ENCODE measurements at places on chromosomes 4 and X. TPM values are rescaled to one million over a fixed set of nuclear protein-coding genes. Genes with fewer than 3 reads are reported as not detected.

The LNX1 gene
- polyA plus RNA-seq = 2.7 TPM

DNA sequence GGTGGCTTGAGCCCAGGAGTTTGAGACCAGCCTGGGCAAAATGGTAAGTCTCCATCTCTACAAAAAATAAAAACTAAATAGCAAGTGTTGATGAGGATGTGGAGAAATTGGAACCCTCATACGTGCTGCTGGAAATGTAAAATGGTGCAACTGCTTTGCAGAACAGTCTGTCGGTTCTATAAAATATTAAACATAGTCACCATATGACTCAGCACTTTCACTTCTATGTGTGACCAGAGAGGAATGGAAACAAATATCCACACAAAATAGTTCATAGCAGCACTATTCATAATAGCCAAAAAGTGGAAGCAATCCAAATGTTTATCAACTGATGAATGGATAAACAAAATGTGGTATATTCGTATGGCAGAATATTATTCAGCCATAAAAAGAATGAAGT, 60.8 kb upstream of the FMR1 start:
- no peak for DNase-seq
- no peaks in the 10 kb centered on the region for H3K27me3 ChIP-seq
- no peak overlapping the region for H3K27ac ChIP-seq
- H3K4me1 ChIP-seq = no peaks in the 10 kb centered on the region
- H3K36me3 ChIP-seq = no peaks in the 10 kb centered on the region
- no peak overlapping the region for H3K4me3 ChIP-seq

DNA sequence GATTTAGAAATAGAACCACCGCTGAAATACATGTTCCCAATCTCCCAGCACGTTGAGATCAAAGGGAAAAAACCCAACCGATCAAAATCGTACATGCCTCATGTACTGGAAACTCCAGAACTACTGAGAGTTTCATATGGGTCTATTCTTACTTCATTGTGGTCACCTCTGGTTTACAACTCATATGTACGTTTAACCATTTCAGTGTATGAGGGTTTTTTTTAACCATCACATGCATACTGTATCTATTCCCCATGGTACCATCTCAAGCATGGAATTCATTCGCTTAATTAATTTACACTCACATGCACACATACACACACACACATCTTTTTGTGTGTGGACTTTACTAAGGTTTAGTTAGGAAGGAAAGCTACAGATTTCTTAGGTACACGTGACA, 46.0 kb upstream of the CLNK start:
- no peak overlapping the region for H3K4me3 ChIP-seq
- H3K36me3 ChIP-seq = no peaks in the 10 kb centered on the region
- no peaks in the 10 kb centered on the region for H3K27me3 ChIP-seq

- H3K4me3 ChIP-seq = no peak overlapping the region
- H3K4me1 ChIP-seq = no peaks in the 10 kb centered on the region
- no peaks in the 10 kb centered on the region for H3K36me3 ChIP-seq
- no peak overlapping the region for H3K27ac ChIP-seq
- no peak for DNase-seq
These were observed 163.9 kb upstream of the KIT start for GRCh38 chr4:54493862-54494261.

Data from H1 (cell line).